ENCODE measurements at places on chromosomes 2 and 18.
A peak's percentile ranks its signal among the peaks of the same experiment; 100 is the strongest.

- DNase-seq = no peak
Measured at GRCh38 chr2:181163691-181164090, 183.3 kb downstream of the UBE2E3 start.

DNA sequence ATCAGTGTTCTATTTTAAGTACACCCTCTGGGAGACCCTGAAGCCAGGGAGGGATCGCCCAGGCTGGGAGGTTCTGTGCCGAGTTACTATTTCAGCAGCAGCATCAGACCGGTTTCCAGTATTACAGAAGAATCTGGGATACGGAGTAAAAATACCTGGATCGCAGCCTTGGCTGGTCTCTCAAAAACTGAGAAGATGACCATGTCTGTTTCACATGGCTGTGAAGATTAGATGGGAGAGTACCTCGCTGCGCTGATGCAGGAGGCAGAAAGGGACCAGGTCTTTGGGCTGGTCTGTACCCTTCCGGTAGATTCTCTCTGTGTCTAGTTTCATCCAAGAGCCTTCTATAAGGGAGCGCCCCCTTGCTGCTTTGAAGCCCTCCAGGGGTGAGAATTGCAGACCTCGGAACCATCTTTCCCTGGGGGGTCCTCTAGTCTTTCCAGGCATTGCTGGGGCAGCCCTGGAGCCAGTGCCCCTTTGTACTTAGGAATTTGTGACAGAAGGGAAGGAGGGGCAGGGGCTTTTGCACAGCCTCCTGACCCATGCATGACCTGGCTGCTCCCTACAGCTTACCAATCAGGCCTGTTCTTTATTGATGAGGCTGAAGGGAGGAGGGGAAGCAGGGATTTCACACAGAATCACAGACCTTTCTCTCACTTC is 56.3 kb upstream of the MAPRE3 start:
- DNase-seq = no peak

DNA sequence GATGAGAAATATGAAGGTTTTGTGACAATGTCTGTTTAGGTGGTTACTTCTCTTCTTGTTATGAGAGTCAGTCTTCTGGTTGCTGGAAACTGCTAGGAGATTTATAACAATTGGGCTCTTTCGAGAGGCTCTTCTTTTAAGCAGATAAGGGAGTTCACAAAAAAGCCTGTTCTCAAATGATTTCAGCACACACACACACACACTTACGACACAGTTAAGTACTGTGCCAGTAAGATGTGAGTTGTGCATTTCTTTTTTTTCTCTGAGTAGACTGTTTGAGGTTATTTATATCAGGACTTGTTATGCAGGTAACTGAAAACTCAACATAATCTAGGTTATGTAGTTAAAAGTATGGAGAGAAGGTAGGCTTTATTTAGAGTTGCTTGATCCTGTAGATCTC is 49.8 kb downstream of the MSH2 start:
- no peak for DNase-seq

- DNase-seq = no peak
Measured at GRCh38 chr2:67651565-67651964, 254.4 kb downstream of the ETAA1 start.

GRCh38 chr2:40760071-40760666 is 308.3 kb upstream of the SLC8A1 start:
- DNase-seq = no peak

DNA sequence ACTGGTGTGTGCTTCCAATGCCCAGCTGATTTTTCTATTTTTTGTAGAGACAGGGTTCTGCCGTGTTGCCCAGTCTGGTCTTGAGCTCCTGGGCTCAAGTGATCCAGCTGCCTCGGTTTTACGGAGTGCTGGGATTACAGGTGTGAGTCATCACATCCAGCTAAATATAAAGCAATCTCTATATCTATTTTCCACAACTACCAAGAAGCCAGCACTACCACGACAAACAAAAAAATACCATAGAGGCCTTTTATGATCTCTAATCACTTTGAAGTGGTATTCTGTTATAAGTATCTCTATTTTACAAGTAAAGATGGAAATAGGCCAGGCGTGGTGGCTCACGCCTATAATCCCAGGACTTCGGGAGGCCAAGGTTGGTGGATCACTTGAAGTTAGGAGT is 34.7 kb downstream of the C2orf74 start:
- no peak for DNase-seq

GRCh38 chr2:234930397-234930796 is 21.4 kb upstream of the SH3BP4 start:
- no peak for DNase-seq

DNA sequence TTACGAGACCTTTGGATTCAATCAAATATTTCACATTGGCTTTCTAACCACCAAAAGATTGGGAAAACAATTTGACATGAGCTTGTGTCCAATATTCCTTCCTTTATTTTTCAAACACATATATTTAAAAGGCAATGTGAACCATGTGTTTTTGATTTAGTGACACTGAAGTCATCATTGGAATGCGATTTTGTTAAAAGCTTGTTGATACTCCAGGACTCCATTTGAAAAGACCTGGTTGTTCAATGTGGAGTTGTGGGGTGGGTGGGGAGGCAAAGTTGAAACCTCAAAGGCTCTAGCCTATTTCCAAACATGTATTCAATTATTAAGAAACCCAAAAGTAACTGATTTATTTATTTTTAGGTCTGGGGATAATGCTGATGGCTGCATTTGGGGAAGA is 114.1 kb upstream of the TRIB2 start:
- no peak for DNase-seq

- no peak for DNase-seq
Measured at GRCh38 chr2:105497094-105497493, 98.2 kb upstream of the FHL2 start.

DNA sequence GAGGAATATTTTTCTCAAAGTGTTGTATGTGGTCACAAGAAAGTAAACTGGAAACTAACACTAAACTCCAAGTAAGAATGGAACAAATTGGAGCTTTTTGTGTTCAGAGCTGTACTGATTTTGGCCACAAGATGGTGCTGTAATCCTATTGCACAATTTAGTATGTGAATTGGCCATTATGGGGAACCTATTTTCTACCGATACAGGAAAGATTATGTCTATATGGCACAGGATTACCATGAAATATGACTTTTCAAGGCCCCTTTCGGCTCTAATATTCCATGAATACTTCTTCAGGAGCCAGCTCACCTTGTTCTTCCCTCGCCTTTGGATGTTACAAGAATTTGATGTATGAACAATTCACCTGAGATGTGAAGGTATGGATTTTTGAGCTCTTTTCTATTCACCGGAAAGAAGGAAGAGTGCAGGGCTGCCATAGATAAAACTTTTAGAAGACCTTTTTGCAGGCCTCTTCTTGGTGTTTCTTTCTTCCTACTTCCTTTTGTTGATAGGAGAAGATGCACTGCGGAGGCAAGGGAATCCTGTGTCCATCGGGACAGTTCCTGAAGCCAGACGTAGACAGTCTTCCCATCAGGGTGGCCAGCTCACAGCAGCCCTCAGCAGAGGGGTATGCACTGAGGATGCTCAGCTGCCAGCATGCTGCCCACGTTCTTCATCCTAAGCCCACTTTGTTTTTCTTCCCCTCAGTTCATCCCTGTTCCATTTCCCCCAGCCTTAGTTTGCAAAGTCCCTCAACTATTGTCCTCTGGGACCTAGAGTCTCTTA is 13.3 kb downstream of the MRPL44 start:
- peak; percentile 84 for DNase-seq

GRCh38 chr2:114122930-114123329 is 233.0 kb downstream of the ACTR3 start:
- no peak for DNase-seq

DNA sequence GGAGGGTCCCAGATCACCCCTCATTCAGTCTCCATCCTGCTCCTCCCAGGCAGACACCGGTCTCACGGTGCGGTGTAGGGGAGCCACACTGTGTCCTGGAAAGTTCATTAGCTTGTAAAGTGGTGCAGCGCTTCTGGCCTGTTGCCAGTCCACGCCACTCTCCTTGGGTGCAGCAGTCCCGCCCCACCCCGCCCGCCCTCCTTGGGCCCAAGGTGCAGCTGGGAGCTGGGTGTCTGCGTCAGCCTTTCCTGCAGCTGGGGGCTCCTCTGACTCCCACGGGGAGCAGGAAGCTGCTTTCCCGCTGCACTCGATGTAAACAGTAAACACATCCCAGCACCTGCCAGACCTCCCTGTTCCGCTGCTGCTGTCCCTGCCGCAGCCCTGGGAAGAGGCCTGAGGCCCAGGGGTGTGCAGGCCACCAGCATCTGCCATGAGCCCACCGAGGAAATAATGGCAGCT is 53.8 kb upstream of the ASB18 start:
- DNase-seq = no peak

Data from SK-N-MC (cell line).